ENCODE measurements at places on chromosomes 7 and 10. TPM values are rescaled to one million over a fixed set of nuclear protein-coding genes. Genes with fewer than 3 reads are reported as not detected.

GRCh38 chr7:117350027-117350426 lies 27.2 kb upstream of the WNT2 start:
- no peaks in the 10 kb centered on the region for H3K27me3 ChIP-seq
- no peaks in the 10 kb centered on the region for H3K36me3 ChIP-seq
- H3K4me3 ChIP-seq, result no peak overlapping the region
- DNase-seq, result no peak

The WIPF3 gene
- total RNA-seq, result 6.1 TPM

DNA sequence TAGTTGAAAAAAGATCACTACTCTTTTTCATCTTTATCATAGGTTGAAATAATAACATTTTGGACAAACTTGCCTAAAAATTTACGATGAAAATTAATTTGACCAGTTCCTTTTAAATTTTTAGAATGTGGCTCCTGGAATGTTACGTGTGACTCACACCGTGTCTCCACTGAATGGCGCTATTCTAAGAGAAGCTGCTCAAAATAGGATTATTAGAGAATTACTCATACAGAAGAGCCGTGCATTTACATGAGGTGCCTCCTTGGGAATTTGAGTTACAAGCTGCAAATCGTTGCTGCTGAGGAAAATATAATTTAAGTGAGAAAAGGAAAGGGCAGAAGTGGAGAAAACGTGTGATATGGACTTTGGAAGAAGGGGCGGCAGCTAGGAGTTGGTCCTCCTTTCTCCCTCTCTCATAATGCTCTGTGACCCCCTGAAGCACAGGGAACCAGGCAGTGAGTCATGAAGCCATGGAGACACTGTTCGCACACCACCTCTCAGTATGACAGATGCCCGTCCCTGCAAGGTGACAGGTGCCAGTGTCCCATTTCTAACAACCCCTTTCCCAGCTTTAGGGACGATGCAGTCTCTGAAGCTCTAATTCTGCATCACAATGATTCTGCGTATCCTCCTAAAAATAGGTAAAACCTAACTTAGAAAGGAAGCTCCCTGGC lies 323.2 kb upstream of the COBL start:
- no peak for DNase-seq
- no peak overlapping the region for H3K27ac ChIP-seq
- no peaks in the 10 kb centered on the region for H3K4me1 ChIP-seq

DNA sequence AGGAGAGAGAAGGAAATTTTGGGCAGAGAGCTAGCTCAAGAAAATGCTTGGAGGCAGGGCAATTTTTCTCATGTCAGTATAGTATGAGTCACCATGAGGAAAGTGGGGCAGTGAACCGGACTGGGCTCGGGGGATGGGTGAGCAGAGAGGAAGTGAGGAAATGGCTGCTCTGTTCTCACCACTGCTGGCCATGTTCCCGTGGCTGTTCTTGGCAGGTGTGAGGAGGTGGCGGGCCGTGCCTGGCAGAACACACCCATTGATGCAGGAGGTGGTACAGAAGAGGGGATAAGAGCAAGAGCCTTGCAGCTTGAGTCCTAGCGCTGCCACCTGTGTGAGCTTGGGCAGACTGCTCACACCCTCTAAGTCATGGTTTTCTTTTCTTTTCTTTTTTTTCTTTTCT lies 304.4 kb upstream of the LYZL1 start:
- no peak overlapping the region for H3K4me3 ChIP-seq
- no peaks in the 10 kb centered on the region for H3K36me3 ChIP-seq
- H3K27ac ChIP-seq, result no peak overlapping the region
- H3K4me1 ChIP-seq, result no peaks in the 10 kb centered on the region

- no peaks in the 10 kb centered on the region for H3K4me1 ChIP-seq
- no peak for DNase-seq
- no peaks in the 10 kb centered on the region for H3K27me3 ChIP-seq
- no peak overlapping the region for H3K27ac ChIP-seq
These were observed 524.4 kb downstream of the SDK1 start for GRCh38 chr7:3825491-3825890.

GRCh38 chr7:28405662-28406061 lies 6.7 kb upstream of the CREB5 start:
- H3K27ac ChIP-seq, result no peak overlapping the region
- peak; percentile 56 for DNase-seq
- H3K27me3 ChIP-seq, result peaks cover 5% of the 10 kb centered on the region
- H3K4me3 ChIP-seq, result no peak overlapping the region

Data from muscle of leg (tissue), 16 donors.